Karpas-422 (cell line): ENCODE measurements at places on chromosomes 2 and 18. TPM values are rescaled to one million over a fixed set of nuclear protein-coding genes. Genes with fewer than 3 reads are reported as not detected.

DNA sequence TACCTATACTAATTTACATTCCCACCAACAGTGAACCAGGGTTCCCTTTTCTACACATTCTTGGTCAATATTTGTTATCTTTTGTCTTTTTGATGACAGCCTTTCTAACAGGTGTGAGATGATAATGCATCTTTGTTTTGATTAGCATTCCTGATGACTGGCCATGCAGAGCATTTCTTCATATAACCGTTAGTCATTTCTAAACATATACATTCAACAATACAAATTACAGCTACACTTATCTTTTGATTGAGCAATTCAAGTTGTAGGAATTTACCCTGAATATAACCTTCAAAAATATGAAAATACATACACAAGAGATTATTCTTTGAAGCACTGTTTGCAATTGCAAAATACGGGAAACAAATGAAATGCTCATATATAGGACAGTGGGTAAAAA, 94.9 kb downstream of the TMEM131 start:
- no peak overlapping the region for H3K27ac ChIP-seq
- no peak overlapping the region for H3K4me3 ChIP-seq
- no peaks in the 10 kb centered on the region for H3K36me3 ChIP-seq
- DNase-seq, result no peak
- H3K27me3 ChIP-seq, result no peaks in the 10 kb centered on the region

DNA sequence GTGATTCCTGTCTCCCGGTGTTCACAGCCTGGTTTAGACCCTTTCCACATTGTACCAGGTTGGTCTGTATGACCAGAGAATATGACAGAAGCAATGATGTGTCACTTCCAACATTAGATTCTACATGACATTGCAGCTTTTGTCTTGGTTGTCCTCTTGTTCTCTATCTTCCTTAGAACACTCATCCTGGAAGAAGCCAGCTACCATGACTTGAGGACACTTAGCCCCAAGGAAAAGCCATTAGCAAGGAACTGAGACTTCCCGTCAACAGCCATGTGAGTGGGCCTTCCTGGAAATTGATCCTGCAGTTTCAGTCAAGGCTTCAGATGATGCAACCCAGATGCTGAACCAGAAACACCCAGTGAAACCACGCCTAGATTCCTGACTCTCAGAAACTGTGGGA, 143.3 kb downstream of the MREG start:
- DNase-seq, result no peak
- H3K27me3 ChIP-seq, result no peaks in the 10 kb centered on the region
- H3K36me3 ChIP-seq, result no peaks in the 10 kb centered on the region
- no peak overlapping the region for H3K27ac ChIP-seq
- H3K4me3 ChIP-seq, result no peak overlapping the region
- H3K4me1 ChIP-seq, result no peaks in the 10 kb centered on the region

TEKT4 gene
- not detected in 2 replicates for total RNA-seq

CAPN10 gene
- total RNA-seq, result 22.9 and 44.0 TPM in 2 replicates

DNA sequence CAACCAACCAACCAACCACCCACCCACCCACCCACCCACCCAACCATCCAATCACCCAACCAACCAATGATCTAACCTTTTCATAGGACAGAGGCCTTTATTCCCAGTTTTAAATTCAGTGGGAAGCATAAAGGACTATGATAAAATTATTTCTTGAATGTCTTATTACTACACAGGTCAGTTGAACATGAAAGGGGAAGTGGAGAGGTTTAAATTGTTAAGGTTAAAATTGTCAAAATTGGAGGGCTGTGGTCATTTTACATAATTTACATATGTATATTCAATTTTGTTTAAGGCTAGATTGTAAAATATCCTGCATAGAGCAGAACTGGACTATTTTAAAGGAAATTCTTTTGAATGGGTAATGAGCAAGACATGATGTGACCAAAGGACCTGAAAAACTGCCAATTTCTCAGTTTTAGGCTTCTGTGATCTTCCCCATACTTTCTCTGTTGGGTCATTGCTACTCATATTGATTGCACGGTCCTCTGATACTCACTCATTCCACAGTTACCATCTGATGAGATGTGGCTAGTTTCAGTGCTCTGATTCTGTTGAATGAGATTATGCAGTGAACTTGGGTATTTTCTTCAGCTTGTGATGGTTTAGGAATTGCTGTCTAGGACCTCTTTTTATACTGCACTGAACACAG, 127.4 kb downstream of the PLCL1 start:
- H3K27me3 ChIP-seq, result no peaks in the 10 kb centered on the region
- no peak for DNase-seq
- H3K4me1 ChIP-seq, result no peaks in the 10 kb centered on the region
- H3K36me3 ChIP-seq, result no peaks in the 10 kb centered on the region

CYS1 gene
- total RNA-seq, result 0.54 TPM in 1 of 2 replicates, not detected in the other

STPG4 gene
- 0.18 TPM in 1 of 2 replicates, not detected in the other for total RNA-seq

ASXL3 gene
- total RNA-seq, result not detected in 2 replicates

PLEKHH2 gene
- total RNA-seq, result not detected in 2 replicates
